ENCODE measurements at places on chromosomes 5 and 9.

DNA sequence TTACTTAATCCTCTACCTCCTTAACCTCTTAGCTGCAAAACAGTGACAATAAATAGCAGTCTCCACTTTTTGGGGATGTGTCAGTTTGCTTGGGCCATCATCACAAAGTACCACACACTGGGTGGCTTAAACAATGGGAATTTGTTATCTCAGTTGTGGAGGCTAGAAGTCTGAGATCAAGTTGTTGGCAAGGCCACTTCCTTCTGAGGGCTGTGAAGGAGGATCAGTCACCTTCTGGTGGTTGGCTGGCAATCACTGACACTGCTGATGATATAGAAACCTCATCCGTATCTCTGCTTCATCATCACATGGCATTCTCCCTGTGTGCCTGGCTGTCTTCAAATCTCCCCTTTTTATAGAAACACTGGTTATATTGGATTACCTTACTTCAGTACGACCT is 187.1 kb upstream of the TBC1D2 start:
- no peak for DNase-seq

- DNase-seq = no peak
Measured at GRCh38 chr5:157793301-157793700, 49.8 kb downstream of the LSM11 start.

- no peak for DNase-seq
Measured at GRCh38 chr5:75975496-75975895, 107.7 kb upstream of the SV2C start.

GRCh38 chr5:95382801-95383200 is 8.4 kb upstream of the FAM81B start:
- DNase-seq = no peak

DNA sequence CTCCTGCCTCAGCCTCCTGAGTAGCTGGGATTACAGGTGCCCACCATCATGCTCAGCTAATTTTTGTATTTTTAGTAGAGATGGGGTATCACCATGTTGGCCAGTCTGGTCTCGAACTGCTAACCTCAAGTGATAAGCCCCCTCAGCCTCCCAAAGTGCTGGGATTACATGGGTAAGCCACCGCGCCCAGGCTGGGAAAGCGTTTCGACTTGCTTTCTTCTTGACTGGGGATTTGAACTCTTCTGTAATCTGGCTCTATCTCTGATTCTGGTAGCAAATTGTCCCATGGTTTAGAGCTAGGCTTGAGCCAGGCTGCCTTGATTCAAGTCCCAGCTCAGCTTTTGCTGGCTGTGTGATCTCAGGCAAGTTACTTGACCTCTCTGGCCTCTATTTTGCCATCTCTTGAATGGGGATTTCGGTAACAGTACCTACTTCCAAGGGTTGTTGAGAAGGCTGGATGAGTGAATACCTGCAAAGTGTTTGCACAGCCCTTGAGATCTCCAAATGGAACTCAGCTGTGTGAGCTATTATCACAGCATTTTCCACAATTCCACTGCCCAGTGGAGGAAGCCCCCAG is 20.5 kb upstream of the MVB12B start:
- no peak for DNase-seq
